Mesenchymal stem cell (in vitro differentiated cells and primary cell): ENCODE measurements at places on chromosomes 2 and 18.

DNA sequence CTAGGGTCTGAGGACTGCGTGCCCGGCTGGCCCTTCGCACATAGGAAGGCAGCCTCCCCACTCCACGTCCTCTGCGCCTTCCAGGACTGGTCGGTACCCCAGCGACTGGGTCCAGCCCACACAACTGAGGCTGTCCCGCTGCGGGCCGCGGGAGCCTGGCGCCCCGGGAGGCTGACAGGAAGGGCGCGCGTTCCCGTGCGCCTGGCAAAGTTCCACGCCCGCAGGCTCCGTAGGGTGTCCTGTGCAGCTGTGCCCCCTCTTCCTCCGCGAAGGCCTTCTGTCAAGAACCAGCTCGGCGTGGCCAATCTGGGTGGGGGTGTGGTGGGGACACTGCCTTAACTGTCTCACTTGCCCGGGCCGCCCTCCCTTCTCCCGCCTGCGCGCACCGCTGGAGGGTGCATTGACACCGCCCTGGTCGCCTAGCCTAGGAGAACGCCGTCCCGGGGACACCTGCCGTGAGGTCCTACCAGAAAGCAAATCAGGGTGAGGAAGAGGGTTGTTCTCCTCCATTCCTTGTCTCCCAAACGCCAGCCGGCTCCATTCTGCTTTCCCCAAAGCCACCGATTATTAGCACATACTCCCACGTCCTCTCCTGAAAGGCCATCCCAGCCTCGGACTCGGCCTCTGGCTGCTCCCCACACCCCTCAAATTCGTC lies 618 bp upstream of the LYPD1 start:
- DNase-seq, result peak; percentile 22

GRCh38 chr2:84942964-84943421 lies 28.0 kb upstream of the KCMF1 start:
- no peak for DNase-seq

DNA sequence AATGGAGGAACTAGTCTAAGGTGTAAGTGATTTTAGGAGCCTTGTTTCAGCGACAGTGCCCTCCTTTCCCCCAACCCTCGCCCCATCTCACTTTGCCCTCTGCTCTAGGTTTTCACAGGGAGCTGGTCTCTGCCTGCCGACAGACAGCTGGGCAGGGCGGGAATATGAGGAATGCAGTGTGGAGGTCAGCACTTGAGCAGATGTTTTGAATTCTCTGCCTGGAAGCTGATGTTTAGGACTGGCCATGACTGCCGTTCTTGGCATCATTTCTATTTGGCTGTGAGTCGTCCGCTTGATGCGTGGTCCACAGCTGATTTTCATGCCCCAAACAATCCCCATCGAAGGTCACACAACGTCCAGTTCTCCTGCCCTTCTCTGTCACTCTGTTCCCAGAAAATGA lies 55.1 kb upstream of the SIX3 start:
- no peak for DNase-seq

- peak; percentile 41 for DNase-seq
Measured at GRCh38 chr2:161426455-161426921, 10.4 kb downstream of the TBR1 start.

DNA sequence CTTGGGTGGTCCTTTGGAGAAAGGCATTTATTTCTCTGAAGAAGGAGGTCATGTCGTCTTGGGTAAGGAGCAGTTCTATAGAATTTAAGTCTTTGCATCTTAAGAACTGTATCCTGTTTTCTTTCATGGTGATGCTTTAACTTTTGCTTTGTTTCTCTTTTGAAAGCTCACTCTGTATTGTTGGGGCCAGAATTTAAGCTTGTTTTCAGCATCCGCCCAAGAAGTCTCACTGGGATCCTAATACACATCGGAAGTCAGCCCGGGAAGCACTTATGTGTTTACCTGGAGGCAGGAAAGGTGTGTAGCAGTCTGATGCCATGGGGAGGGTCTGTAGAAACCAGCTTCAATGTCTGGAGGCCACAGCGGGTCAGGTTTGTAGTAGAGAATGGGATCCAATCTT lies 64.7 kb upstream of the TTC39C start:
- no peak for DNase-seq

DNA sequence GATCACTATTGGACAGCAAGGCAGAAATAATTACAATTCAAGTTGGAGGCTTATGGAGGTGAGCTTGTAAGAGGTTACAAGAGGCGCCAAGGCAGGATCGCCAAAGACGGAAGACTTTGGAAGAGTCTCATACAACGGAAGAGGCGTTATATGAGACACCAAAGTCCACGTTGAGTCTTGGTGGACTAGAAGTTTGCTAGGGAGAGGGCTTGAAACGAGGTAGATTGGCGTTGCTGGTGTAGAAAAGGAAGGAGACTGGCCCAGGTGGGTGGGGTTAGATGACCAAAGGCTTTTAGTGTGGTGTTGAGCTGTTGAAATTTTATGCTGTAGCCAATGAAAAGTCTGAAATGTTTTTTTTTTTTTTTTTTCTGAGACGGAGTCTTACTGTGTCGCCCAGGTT lies 1.4 kb downstream of the MSH2 start:
- no peak for DNase-seq

- no peak for DNase-seq
Measured at GRCh38 chr2:101121174-101121573, 30.0 kb downstream of the TBC1D8 start.

- no peak for DNase-seq
Measured at GRCh38 chr2:105007367-105007766, 30.5 kb upstream of the MRPS9 start.

DNA sequence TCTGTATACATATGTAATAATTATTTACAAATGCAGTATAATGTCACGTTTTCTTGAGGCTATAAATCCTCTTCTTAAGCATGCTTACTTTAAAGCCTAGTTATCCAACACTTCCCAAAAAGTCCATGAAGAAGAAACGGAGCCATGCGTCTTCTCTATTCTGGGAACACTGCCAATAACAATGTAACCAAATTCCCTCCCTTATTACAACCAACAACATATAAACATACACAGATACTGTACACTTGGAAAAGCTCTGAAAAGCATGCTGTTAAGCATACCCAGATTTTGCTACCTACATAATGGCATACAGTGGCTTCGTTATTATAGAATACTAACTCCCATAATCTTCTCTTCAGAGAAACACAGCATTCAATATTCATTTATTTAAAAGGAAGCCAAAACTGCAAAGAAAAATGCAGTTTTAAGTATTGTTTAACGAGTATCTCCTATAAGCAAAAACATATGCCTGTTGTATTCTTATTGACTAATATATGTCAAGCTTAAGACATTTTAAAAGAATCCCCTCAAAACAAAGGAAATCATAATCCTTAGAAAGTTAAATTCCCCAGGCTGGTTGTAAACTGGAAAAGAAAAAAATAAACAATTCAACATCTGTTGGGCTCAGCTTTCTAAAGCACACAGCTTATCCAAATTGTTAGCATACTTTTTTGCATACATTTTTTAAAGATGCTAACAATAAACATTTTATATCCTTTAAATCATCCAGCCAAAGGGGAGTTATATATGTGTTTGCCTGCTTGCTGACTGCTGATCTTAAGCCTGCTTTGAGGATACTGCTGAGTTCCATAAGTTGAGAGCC lies 83.4 kb downstream of the SLC25A12 start:
- DNase-seq, result peak; percentile 72

- peak; percentile 26 for DNase-seq
Measured at GRCh38 chr18:62325806-62326645, 916 bp downstream of the TNFRSF11A start.

DNA sequence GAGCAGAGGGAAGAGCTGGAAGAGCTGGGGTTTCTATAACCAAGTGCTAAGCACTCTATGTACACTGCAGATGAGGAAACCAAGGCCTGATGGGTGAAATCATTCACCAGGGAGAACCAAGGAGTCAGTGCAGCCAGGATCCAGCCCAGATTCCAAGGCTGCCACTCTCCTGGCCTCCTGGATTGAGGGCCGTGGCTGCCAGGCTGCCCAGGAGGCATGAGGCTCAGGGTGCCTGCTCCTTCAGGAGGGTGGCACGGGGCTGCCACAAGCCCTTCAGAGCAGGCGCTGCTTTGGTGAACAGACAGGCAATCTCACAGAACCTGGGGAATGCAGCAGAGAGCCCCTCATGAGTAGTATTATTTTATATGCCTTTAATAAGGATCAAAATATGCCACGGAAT lies 293.7 kb upstream of the HDAC4 start:
- DNase-seq, result no peak

- no peak for DNase-seq
Measured at GRCh38 chr2:144183727-144184126, 336.2 kb downstream of the ZEB2 start.

DNA sequence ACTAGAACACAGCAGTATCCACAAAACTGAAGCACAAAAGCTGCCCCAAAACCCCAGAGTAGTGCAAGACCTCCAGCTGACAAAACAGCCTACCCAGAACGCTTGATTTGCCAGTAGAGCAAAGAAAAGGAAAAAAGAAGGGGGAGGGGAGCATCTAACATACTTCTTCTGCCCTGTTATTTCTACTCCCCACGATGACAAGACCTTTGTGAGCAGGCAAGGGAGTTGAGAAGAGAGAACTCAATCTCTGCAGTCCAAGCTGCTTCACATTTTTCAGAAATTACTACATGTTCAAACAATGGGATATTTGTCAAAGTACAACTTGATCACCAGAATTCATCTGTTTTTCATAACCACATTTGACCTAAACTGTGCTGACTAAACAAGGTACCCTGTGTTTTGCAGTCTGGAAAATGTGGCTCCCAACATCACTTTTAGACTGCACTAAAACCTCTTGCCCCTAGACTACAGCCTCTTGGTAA lies 286.7 kb downstream of the EXOC6B start:
- DNase-seq, result no peak

GRCh38 chr18:79465392-79465991 lies 69.8 kb downstream of the NFATC1 start:
- no peak for DNase-seq

- peak; percentile 58 for DNase-seq
Measured at GRCh38 chr2:149799013-149799705, 211.6 kb upstream of the MMADHC start.

DNA sequence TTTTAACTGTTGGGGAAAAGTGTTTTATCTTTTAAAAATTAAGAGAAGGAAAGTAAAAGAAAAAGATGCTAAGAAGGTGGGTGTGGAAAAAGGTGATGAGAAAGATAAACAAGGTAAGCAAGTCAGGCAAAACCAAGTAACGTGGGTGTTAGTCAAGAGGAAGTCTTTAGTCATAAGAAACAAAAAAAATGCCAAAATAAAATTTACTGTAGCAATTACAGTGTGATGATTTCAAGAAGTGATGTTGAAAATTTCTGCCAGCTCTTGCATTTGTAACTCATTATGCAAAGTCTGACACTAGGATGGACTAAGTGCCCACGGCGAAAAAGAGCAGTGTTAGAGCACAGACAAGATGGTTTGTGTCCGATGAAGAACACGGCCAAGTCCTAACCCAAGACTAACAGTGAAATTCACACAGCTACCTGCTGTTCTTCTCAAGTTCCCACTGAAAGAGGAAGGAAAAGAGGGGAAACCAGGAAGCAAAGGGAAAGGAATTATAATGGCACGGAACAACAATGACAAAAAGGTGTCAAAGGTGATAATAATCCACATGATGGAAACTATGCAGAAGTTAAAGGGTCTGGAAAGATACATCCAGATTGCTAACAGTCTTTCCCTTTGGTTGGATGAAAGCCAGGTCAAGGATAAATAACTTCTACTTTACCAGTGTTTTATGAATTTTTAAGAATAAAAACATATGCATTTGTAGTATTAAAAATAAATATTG lies 34.1 kb downstream of the NOL10 start:
- no peak for DNase-seq

GRCh38 chr2:85917887-85918795 lies 29.4 kb upstream of the ST3GAL5 start:
- DNase-seq, result no peak

DNA sequence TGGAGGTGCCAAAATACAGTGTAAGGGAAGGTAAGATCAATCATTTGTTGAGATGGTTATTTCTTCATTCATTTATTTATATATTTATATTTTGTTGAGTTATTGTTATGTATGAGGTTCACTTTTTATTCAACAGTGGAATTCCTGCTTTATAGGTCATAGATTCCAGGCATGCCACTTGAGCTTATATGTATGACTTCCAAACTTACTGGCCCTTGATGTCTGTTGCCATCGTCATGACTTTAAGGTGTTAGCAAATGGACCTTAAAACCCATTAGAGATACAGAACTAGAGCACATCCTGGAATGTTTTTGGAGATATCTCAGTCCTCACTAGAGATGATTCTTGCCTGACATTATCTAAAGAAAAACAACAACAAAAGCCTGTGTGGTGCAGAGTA lies 25.9 kb downstream of the CCDC85A start:
- DNase-seq, result no peak

DNA sequence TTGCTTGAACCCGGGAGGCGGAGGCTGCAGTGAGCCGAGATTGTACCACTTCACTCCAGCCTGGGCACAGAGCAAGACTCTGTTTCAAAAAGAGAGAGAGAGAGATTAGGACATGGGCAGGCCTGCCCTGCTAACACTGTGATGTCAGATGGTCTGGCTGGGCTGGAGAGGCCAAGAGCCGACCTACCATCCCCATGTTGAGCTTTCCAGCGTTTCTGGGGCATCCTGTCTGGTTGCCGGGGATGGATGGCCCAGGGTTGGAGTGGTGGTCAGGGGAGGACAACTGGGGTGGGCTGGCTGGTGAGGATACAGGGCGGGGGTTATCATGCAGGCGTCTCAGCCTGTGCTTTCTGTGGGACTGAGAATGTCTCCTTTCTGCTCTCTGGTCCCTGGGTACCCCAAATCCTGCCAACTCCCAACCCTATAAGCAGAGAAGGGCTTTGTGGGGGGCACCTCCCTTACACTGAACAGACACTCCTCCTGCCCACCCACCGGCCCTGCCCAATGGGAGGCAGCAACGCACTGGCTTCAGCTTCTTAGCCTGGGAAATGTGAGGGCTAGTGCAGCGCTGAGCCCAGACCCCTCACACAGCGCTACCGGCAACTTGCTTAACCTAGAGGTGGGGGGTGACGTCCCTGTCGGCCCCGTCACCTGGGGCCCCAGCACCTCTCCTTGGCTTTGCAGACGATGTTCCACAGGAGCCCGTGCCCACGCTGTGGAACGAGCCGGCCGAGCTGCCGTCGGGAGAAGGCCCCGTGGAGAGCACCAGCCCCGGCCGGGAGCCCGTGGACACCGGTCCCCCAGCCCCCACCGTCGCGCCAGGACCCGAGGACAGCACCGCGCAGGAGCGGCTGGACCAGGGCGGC lies 5.4 kb downstream of the SNORC start:
- DNase-seq, result no peak

- DNase-seq, result no peak
Measured at GRCh38 chr2:209673811-209674210, 97.8 kb upstream of the UNC80 start.

- DNase-seq, result no peak
Measured at GRCh38 chr2:134458950-134459349, 205.1 kb downstream of the MGAT5 start.

DNA sequence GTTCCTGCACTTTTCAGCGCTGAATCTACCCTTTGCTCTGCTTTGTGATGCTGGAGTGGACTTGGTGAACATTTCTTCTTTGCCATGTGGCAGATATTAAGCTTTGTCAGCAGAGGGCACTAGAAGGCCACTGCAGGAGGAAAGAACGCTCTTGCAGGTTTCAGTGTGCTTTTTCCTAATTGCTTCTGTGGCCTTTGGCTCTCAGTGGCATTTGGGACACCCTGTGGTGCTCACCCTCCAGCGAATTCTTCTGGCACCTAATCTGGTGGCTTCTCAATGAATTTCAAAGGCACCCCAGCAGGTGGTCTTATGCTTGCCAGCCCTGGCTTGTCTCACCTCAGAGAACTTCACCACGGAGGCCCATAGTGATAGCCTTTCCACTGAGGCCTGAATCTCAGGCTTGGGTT lies 146.7 kb downstream of the MYO3B start:
- DNase-seq, result peak; percentile 52

GRCh38 chr18:61308795-61309393 lies 24.3 kb upstream of the CDH20 start:
- no peak for DNase-seq

- peak; percentile 37 for DNase-seq
Measured at GRCh38 chr2:136384531-136385303, 266.8 kb upstream of the CXCR4 start.
